ENCODE measurements at places on chromosomes 1 and 21.

DNA sequence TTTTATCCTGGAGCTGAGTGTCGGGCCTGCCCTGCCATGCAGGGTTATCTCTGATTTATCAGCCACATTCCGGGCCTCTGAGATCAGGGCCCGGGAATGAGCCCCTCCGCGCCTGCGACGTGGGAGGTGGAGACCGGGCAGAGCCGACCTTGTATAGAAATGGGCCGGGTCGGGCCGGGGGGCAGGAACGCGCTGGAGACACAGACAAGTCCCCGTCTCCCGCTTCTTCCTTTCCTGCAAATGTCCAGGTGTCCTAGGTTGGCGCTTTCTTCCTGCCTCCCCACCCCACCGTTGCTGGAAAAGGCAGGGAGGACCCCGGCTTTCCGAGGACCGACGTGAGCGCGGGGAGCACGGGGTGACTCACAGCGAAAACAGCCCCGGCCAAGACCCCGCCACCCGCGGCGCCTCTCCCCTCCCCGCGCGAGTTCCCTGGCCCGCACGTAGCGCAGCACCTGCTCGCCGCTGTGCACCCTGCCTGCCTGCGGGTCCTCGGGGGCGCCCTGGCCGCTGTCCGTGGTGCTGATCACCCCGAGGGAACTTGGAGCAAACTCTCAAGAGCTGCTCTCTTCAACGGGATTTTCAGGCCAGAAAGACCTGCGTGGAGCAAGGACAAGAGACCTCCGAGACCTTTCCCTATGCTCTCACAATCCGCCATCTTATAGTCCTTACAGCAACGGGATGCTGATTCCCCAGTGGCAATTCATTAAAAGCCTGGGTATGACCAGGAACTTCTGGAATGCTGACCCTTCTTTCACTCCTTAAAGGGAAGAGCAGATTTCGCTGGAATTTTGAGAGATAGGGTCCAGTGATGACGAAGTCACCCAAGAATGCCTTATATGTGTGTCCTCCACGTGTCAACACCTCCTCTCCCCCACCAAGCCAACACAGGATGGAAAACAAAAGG is 475 bp upstream of the NPPB start:
- DNase-seq = no peak

GRCh38 chr1:243413431-243414151 is 157.8 kb downstream of the SDCCAG8 start:
- DNase-seq = no peak

- DNase-seq = no peak
Observed at GRCh38 chr1:43913666-43914360, 19.8 kb upstream of the ARTN start.

GRCh38 chr1:229557913-229558414 is 543 bp downstream of the ABCB10 start:
- no peak for DNase-seq

DNA sequence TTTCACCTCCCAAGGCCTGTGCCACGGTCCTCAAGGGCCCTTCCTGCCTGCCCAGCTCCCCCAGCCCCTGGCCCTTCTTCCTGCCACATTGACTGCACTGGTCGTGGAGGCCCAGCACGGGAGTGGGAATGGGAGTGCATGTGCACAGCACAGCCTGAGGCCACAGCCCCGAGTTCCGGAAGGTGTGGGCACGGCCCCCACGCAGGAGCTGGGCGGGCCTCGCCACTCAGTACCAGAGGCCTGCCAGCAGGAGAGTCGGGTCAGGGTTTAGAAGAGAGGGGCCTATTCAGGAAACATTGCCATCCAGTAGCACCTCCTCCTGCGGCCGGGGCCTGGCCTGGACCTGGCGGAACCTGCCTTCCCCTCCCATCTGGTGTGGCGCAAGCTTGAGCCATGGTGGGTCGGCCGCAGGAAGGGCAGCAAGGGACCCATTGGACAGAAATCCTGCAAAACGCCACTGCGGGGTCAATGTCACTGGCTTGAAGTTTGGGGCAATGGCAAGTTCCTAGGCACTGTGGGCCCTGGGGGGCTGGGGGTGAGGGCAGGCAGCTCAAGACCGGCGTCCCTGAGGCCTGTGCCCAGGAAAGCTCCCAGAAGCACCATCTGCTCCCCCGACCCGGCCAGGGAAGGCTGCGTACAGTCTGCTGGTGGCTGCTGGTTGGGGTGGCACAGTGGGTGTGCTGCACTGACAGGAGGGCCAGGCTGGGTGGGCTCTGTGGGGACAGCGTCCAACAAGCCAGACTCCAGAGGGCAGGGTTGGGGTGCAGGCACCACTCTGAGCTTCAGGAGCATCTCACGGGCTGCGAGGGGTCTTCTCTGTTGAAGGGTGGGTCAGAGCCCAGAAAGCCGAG is 1.8 kb upstream of the TMEM52 start:
- DNase-seq = no peak

GRCh38 chr1:160862203-160863060 is at the start of gene CD244:
TSS of gene CD244 (minus strand) at chr1:160862887. CDS start at chr1:160862677, 210 bp downstream.
- no peak for DNase-seq

DNA sequence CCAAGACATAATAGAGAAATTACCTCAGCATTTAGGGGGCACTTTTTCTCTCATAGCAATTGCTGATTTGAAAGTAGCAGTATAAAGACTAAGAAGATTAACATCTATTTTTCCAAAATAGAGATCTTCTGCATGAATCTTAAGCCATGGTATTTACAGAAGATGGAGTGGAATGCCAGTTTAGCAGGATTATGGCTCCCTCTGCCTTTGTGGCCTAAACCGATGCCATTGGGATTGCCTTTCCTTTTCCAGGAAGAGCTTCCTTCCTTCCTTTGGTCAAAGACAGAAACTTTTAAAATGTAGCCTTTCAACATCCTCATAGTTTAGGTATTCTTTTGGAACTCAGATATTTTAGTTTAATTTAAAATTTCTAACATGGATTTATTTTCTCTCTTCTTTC is 39.4 kb downstream of the CFHR5 start:
- no peak for DNase-seq

GRCh38 chr1:226428348-226428747 is 20.5 kb upstream of the PARP1 start:
- no peak for DNase-seq

DNA sequence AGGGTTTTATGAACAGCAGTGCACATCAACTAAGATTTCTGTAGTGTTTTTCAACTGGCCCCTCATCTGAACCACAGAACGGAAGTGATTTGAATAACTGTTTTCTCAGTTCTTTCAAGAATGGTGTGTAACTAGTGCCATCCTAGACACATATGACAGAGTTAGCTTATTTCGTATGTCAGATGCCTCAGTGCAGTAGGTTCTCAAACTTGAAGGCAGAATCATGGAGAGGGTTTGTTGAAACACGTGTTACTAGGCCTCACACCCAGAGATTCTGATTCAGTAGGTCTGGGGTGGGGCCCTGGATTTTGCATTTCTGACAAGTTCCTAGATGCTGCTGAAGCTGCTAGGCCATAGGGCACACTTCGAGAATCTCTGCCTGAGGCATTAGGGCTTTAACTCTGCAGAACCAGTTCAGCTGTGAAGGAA is 49.0 kb downstream of the SCCPDH start:
- DNase-seq = no peak

DNA sequence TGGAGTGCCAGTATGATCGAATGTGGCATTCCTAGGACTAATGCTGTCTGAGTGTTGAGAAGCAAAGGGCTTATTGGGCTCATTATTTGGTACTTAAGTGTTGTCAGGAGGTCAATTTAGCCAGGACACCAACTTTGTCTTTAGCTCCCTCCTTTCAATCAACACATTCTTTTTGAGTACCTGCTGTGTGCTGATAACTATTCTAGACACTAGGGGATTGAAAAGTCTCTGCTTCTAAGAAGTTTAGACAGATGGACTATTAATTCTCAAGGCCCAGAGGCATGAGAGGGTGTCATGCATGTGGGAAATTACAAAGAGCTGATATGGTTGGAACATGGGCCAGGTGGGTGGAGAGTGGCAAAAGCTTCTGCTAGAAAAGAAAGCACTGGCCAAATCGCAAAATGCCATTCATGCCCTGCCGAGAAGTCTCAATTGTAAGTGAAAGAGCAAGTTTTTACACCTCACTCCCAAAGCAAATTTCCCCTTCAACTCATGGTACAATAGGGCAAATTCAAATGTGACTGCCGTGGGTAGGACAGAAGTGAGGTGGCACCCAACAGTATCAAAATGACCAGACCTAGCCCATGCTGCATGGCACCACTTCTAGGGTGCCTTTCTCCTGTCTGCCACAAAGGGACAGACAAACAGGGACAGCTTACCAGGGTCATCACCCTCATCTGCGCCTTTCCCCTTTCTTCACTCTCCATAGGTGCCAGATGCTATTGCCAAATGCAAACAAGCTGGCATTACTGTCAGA is 53.6 kb upstream of the LAX1 start:
- no peak for DNase-seq

- DNase-seq = no peak
Observed at GRCh38 chr1:18783705-18784481, 75.6 kb downstream of the TAS1R2 start.

- no peak for DNase-seq
Observed at GRCh38 chr1:84096176-84096575, 47.9 kb upstream of the PRKACB start.

DNA sequence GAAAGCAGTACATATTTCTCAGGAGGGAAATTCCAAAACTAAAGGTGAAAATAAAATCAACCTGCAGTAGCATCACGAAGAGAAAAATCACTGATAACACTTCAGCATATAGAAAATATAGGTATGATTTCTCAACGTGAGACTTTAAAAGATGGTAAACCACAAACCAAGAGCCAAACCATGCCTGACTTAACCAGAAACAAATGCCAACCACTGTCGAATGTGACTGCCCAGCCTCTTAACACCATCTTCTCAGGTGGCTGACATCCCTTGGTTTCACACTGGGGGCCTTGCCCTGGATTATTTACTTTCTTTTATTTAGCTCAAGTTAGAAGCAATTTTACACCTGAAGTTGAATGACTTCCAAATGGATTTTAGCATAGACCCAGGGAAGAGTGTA is 10.1 kb downstream of the HMGCS2 start:
- DNase-seq = no peak

- DNase-seq = no peak
Observed at GRCh38 chr1:183227422-183228346, 41.6 kb downstream of the LAMC2 start.

- DNase-seq = no peak
Observed at GRCh38 chr1:30908696-30909364, at the start of gene SDC3. TSS of gene SDC3 (minus strand) at chr1:30908758. CDS start at chr1:30908586, 172 bp downstream.

DNA sequence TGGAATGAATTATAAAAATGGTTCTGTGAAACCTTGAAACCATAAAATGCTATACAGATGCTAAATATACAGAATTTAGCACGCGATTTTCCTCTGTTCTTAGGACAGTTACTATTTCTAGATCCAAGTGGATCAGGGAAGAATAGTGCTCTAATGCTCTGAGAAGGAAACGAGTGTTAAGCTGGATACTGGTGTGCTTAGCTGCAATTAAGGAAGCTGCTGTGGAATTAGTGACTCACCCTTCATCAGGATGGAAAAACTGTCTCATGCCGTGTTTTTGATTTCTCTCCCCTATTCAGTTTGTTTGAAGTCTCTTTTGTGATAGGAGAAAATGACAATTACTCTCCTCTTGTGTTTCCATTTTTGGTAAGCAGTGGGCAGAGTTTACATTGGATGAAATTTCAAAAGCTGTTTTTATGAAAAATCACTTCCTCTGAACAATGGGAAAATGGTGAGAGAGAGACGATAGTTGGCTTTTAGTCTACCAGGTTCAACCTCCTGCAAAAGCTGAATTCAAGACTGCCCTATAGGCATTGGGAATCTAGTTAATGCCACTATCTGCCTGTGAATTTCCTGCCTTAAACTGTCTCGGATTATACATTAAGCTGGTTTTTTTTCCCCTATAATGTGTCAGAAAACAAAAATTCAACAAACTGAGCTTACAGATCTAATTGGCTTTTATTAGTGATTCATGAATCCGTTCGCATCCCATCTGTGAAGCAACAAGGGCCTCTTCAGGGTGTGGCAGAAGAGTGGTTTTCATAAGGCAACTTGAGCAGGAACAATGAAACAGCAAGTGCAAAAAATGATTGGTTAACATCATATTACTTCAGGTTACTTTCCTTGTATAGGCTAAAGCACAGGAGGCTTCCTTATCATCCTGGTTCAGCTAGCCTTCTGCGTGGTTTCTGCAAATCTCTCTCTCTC is 179.8 kb downstream of the ST6GALNAC3 start:
- no peak for DNase-seq

- DNase-seq = no peak
Observed at GRCh38 chr1:52634111-52634510, 1.1 kb downstream of the SHISAL2A start.

- DNase-seq = no peak
Observed at GRCh38 chr1:53361541-53361961, 33.7 kb upstream of the LRP8 start.

GRCh38 chr1:183467687-183468086 is 4.6 kb upstream of the SMG7 start:
- no peak for DNase-seq

DNA sequence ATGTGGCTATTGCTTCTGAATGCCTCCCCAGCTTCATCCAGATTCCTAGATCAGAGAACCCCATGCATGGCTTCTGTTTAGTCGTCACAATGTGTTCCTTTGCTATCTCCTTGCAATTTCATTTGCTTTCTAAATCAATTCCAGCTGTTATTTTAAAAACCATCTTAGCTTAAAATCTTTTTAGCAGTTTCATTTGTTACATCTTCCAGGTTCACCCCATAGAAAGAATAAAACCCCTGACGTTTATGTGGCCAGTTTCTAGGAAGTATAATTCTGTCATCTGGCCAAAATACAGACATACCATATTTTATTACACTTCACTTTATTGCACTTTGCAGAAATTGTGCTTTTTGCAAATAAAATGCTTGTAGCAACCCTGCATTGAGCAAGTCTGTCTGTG is 278.4 kb downstream of the PTPRC start:
- no peak for DNase-seq

- no peak for DNase-seq
Observed at GRCh38 chr1:79197421-79197820, 190.9 kb upstream of the ADGRL4 start.

DNA sequence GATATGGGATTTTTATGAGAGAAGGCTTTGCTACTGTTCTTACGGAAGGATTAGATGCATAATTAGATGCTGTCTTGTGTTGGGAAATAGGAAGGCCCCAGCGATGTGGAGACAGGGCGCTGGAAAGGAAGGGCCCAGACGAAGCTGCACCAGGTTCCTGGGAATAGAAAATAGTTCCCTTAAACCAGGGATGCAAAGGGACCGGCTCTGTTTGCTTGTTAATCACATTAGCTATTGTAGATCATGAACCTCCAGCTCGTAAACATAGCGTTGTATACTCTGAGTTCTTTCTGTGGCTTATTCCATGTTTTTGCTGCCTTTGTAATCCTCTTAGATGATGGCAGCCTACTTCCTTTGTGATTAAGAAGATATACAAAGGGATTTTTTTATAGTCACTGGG is 79.8 kb upstream of the COX20 start:
- no peak for DNase-seq

DNA sequence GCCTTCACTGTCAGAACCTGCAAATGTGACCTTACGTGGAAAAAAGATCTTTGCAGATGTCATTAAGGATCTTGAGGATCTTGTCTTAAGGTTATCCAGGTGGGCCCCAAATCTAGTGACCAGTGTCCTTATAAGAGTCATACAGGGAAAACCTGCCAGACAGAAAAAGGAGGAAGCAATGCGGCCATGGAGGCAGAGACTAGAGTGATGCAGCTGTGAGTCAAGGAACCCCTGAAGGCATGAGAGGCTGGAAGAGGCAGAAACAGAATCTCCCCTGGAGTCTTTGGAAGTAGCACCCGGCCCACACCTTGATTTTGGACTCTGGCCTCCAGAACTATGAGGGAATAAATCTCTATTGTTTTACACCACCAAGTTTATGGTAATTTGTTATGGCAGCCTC is 36.5 kb upstream of the DNASE2B start:
- no peak for DNase-seq

Data from urinary bladder (tissue), 4 donors.